Ascending aorta (tissue), 2 donors: ENCODE measurements at places on chromosomes 11 and 22.
A peak's percentile ranks its signal among the peaks of the same experiment; 100 is the strongest.

DNA sequence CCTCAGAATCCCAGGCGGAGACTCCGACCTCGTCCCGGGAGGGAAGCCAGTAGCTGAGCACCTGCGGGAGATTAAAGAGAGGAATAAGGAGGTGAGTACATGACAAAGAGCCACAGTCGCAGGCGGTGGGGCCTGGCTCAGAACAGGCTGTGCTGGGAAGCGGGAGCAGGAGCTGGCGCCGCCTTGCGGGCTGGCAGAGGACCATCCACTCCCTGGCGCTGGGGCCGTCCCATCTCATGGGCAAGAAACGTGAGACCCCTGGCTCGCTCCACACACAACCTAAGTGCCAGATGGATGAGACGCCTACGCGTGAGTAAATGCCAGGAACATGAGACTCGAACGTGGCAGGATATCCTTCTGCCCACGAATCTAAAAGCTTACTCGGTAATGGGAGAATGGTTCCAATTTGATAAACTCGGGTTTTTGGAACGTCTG, 6.3 kb downstream of the CEND1 start:
- peaks cover 8% of the 10 kb centered on the region for H3K4me1 ChIP-seq
- peak overlapping the region; percentile 20 for H3K27ac ChIP-seq
- peak; percentile 83 for DNase-seq
- H3K36me3 ChIP-seq: no peaks in the 10 kb centered on the region
- H3K4me3 ChIP-seq: peak overlapping the region; percentile 17

- H3K4me1 ChIP-seq: no peaks in the 10 kb centered on the region
- H3K27me3 ChIP-seq: no peaks in the 10 kb centered on the region
- no peak overlapping the region for H3K27ac ChIP-seq
- no peak for DNase-seq
- H3K4me3 ChIP-seq: no peak overlapping the region
Observed at GRCh38 chr11:58276151-58276550, 8.1 kb upstream of the OR10W1 start.

- DNase-seq: no peak
- H3K27me3 ChIP-seq: peaks cover 18% of the 10 kb centered on the region
- no peaks in the 10 kb centered on the region for H3K36me3 ChIP-seq
- peak within 1 kb of the TSS; percentile 4 for H3K4me3 ChIP-seq
- peaks cover 10% of the 10 kb centered on the region for H3K4me1 ChIP-seq
Observed at GRCh38 chr11:13008625-13009475, at the start of gene RASSF10. Gene RASSF10 (plus strand): TSS chr11:13009316. CDS start chr11:13009577, 261 bp downstream.

DNA sequence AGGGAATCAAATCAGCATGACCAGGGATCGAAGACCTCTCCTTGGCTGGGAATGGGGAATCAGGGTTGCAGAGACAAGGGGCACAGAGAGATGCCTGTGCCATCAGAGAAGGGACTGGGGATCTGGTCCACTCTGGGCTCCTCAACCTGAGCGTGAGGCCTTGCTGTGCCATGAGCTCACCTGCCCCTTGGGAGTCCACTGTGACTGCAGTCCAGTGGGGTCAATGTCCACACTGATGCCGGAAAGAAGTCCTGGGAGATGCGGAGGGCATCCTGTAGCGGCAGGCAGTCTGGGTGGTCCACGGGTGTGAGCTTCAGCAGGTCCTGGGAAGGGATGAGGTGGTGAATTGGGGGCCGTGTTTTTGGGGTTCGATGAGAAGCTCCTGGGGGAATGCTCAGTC, 7.3 kb upstream of the RGL4 start:
- no peak overlapping the region for H3K4me3 ChIP-seq
- no peak for DNase-seq
- no peak overlapping the region for H3K27ac ChIP-seq
- no peaks in the 10 kb centered on the region for H3K36me3 ChIP-seq

- no peaks in the 10 kb centered on the region for H3K36me3 ChIP-seq
- no peak for DNase-seq
- no peaks in the 10 kb centered on the region for H3K4me1 ChIP-seq
- H3K27ac ChIP-seq: no peak overlapping the region
Observed at GRCh38 chr11:82539669-82540068, 194.0 kb downstream of the FAM181B start.

DNA sequence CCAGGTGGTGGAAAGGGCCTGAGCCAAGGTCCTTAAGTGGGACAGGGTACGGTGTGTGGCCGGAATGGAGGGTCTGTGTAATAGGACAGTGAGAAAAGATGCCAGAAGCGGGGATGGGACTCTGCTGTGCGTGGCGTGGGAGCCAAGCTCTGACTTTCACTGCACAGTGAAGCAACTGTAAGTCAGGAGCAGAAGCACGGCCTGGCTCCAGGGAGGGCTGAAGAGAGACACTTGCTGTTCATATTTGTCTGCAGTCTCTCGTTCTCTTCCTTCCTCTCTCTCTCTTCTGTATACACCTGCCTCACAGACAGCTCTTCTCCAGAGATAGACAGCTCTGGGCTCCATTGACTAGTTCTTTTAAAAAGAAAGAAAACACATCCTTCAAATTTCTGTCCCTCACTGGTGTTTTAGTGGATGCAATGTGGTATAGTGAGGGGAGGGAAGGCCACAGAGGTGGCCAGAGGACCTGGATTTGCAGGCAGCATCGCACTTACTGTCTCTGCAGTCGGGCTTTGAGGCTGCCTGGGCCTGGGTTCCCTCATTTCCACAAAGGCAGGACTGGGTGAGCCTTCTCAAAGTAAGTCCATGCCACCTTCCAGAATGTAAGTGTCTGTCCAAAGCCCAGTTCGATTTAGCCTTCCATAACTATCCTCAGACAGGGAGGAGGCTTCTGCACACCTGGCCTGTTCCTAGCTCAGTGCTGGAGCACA, 2.1 kb downstream of the IL17RA start:
- H3K4me3 ChIP-seq: peak overlapping the region; percentile 73
- H3K36me3 ChIP-seq: no peaks in the 10 kb centered on the region
- DNase-seq: no peak
- H3K4me1 ChIP-seq: peaks cover 8% of the 10 kb centered on the region
- H3K27me3 ChIP-seq: no peaks in the 10 kb centered on the region
- H3K27ac ChIP-seq: no peak overlapping the region

DNA sequence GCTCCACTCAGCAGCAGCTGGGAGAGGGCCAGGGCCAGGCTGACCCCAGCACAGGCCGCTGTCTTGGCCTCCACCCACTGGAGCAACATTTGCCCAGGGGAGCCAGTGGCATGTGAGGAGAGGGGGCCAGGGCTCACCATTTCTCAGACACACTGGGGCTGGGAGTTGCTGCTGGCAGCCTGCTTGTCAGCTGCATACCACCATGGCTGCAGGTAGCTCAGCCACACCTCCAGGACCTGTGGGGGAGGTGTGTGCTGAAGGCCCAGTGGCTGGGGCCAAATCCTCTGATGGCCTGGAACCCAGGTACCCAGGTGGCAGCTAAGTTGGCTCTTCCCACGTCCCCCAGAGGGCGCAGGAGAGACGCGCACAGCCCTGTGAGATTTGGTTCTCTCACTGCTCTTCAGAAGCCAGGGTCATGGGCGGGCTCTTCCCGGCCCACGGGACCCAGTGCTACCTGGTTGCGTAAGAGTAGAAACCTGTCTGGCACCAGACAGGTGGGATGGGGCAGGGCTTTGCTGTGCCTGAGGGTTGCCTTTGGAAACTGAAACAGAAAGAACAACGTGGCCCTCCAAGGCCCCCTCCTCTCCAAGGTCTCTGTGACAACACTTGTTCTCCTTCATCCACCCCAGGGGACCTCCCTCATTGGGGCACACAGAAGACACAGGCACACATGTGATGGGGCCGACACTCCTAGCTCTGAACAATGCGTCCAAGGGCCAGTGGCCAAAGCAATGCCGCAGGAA, 98.8 kb downstream of the MED15 start:
- no peak for DNase-seq
- H3K4me1 ChIP-seq: no peaks in the 10 kb centered on the region
- H3K27me3 ChIP-seq: no peaks in the 10 kb centered on the region
- no peak overlapping the region for H3K4me3 ChIP-seq

DNA sequence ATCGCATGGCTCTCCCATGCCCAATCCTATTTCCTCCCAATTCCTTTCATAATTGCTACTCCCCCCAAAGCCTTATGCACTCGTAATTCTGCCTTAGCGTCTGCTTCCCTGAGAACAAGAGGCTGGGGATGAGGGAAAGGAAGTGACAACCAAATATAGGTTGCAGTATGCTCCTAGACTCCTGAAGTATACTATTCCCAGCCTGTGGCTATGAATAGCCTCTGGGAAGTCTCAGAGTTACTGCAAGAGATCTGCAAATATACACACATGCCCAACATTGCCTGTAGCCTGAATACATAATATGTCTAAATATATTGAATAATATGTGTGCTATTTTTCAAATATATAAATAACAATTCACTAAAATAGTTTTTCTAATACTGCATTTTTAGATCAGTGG, 96.1 kb upstream of the CD44 start:
- H3K27ac ChIP-seq: no peak overlapping the region
- DNase-seq: no peak
- no peak overlapping the region for H3K4me3 ChIP-seq
- no peaks in the 10 kb centered on the region for H3K27me3 ChIP-seq

DNA sequence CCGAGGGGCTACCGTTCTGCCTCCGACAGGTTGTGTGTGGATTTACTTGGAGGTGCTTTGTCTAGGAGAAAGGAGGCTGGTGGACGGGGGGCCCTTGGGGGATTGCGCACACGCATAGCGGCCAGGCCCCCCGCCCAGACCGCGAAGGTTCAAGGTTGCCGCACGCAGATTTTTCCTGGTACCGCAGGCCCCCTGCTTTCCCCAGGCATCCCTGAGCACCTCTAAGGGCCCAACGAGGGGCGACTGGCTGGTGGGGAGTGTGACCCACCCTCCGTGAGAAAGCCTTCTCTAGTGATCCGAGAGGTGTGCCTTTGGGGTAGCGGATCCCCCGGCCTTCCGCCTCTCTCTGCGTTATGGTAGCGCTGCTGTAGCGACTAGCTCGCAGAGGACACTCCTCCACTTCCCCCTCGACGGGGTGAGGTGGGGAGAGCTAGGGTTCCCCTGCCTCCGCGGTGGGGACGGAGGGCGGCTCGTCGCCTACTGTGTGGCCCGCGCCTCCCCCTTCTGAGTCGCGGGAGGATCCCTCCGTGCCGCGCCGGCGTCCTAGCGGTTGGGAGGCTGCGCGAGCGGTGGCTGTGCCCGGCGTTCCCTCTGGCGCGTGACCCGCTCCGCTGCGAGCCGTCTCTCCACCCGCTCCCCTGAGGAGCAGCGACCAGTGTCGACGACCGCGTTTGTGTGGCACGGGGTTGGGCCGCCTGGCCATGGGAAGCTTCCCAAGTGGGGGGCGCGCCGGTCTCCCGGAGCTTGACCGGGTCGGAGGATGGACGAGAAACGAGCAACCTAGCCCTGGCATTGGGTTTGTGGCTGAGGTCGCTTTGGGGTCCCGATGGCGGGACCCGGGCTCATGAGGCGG, 3900.0 kb upstream of the OR11H1 start:
- no peak overlapping the region for H3K4me3 ChIP-seq
- DNase-seq: peak; percentile 66
- H3K4me1 ChIP-seq: no peaks in the 10 kb centered on the region
- no peaks in the 10 kb centered on the region for H3K36me3 ChIP-seq
- H3K27ac ChIP-seq: no peak overlapping the region

DNA sequence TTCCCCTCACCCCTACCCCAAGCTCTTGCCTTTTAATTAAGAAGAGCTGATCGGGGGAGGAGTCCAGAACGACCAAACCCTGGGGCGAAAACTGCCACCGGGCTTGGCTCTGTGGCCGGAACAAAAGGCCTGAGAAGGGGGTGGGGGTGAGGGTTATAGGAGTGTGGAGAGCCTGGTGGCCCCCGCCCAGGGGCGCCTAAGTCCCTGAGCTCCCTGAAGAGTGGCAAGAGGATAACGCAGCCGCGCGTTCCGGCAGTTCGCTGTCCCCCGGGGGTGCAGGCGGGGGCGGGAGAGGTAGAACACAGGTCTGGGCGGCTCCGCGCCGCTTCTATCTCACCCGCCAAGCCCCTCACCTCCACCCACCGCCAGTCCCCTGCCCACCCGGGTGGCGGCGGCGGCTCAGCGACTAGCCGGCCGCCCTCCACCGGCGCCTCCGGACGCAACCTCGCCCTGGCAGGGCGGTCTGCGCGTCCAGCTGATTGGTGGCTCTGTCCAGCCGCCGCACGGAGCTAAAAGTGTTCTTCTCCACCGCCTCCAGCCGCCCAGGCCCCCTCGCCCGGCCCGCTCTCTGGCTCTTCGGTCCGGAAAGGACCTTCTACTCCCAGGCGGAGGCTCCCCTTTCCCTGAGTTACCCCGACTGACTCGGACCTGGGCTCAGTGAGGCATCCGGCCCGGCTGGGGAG, 18.7 kb upstream of the BDNF start:
- no peaks in the 10 kb centered on the region for H3K36me3 ChIP-seq
- H3K27me3 ChIP-seq: peaks cover 31% of the 10 kb centered on the region
- peak overlapping the region; percentile 63 for H3K4me3 ChIP-seq
- no peak for DNase-seq

- no peak for DNase-seq
- H3K36me3 ChIP-seq: no peaks in the 10 kb centered on the region
- no peak overlapping the region for H3K27ac ChIP-seq
Observed at GRCh38 chr11:2447253-2447950, 2.6 kb downstream of the KCNQ1 start.

DNA sequence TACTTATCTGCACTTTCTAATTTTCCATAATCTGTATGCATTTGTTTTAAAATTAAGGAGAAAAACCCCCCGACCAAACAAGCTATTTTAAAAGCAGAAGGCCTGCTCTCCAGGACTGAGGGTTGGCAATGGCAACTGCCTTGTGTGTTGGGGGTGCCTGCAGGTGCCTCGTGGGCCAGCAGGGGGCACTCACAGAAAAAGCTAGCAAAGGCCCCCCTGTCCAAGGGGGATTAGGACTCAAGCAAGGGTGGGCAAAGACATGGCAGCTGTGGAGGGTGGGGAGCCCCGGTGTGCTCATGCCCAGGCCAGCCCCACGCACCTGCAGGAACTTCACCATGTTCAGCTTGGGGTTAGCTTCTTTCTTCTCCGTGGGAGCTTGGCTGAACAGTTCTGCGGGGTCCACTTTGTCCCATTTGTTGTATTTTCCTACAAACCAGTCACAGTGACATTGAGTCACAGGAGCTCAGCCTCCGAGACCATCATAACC, 10.3 kb downstream of the TOP3B start:
- H3K36me3 ChIP-seq: peaks cover 80% of the 10 kb centered on the region
- no peaks in the 10 kb centered on the region for H3K27me3 ChIP-seq
- no peak overlapping the region for H3K4me3 ChIP-seq
- no peak overlapping the region for H3K27ac ChIP-seq

DNA sequence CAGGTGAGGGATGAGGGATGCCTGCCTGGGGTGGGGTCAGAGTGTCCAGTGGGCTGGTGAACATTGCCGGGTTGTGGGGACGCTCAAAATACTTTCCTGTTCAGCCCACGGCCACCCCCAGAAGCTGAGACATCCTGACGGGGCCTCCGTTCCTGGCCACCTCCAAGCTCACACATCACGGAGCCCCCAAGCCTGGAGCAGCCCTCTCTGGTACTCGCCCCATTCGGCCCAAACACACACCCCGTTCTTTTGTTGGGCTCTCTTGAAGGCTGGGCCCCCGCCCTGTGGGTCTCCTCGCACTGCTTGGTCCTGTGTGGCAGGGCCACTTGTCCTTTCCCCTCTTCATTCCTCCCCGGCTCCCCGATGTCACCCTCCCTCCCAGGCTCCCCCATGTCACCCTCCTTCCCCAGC, 442.6 kb downstream of the TBC1D22A start:
- H3K4me3 ChIP-seq: no peak overlapping the region
- H3K36me3 ChIP-seq: no peaks in the 10 kb centered on the region
- no peaks in the 10 kb centered on the region for H3K4me1 ChIP-seq
- H3K27ac ChIP-seq: no peak overlapping the region
- no peaks in the 10 kb centered on the region for H3K27me3 ChIP-seq
- peak; percentile 40 for DNase-seq

GRCh38 chr11:4134806-4135205, 40.2 kb downstream of the RRM1 start:
- H3K4me3 ChIP-seq: no peak overlapping the region
- H3K4me1 ChIP-seq: no peaks in the 10 kb centered on the region
- DNase-seq: no peak

GRCh38 chr11:111395081-111395480, 16.0 kb upstream of the POU2AF1 start:
- H3K27me3 ChIP-seq: no peaks in the 10 kb centered on the region
- no peak overlapping the region for H3K4me3 ChIP-seq
- no peak overlapping the region for H3K27ac ChIP-seq
- no peaks in the 10 kb centered on the region for H3K36me3 ChIP-seq
